ENCODE measurements at places on chromosomes 2 and 18.

GRCh38 chr2:145380436-145381017 is 860.6 kb upstream of the ZEB2 start:
- no peak for DNase-seq

GRCh38 chr2:119525614-119526013 is 1.3 kb upstream of the SCTR start:
- no peak for DNase-seq

DNA sequence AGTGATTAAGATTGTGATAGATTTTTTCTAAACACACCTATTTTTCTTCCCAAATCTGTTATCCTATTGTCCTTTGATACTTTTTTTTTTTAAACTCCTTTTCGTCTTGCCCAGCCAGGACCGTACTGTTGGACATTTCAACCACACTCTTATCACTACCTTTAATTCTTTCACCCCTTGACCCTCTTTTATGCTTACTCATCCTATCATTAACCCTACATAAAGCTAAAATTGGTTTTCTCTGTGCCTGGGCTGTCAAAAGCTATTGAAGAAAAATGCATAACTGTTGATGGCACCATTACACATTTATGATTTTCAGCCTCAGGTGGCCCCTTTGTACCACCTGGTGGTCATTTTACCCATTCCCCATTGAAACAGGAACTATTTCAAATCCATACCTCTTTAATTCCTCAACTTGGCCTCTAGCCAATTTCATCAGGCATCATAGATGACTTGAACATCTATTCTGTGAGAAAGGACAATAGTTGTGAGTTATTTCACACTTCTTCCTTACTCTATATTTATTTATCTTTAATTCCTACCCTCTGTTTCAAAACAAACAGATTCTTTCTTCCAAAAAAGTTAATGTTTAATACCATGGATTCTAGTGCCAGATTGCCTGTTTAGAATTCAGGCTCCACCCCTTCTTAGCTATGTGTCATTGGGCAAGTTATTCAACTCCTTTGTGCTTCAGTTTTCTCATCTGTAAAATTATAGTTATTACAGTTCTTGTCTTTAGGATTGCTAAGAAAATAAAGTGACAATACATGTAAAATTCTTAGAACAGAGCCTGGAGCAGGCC is 258.6 kb downstream of the CAMKMT start:
- DNase-seq = no peak

DNA sequence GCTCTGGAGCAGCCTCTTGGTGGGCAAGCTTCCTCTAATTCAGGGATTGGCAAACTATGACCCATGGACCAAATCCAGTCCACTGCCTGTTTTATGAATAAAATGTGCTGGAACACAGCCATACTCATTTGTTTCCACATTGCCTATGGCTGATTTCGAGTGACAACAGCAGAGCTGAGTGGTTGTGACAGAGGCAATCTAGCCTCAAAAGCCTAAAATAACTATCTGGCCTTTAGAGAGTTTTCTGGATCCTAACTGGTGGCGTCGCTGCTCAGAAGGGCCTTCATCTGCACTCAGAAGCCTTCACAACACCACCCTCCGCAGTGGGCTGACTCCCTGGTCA is 147.1 kb downstream of the CCBE1 start:
- DNase-seq = no peak

- no peak for DNase-seq
Observed at GRCh38 chr2:148899638-148900318, 24.8 kb downstream of the KIF5C start.

GRCh38 chr2:41187376-41188122 is 735.7 kb upstream of the SLC8A1 start:
- no peak for DNase-seq

DNA sequence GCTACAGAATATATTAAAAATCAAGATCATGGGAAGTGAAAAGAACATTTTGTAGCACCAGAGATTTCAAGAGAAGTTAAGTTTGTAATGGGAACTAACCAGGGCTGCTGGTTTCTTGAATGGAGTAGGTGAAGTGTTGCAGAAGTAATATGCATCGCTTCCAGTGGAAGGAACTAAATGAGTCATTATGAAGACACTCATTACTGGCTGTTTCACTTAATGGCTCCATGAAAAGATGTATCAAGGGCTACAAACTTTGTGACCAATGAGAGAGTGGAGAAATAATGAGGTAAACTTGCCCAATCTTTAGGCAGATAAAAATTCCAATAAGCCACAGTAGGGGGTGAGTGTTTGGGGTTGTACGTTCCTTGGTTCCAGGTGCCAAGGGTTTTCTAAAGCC is 380.4 kb upstream of the POU3F3 start:
- no peak for DNase-seq

DNA sequence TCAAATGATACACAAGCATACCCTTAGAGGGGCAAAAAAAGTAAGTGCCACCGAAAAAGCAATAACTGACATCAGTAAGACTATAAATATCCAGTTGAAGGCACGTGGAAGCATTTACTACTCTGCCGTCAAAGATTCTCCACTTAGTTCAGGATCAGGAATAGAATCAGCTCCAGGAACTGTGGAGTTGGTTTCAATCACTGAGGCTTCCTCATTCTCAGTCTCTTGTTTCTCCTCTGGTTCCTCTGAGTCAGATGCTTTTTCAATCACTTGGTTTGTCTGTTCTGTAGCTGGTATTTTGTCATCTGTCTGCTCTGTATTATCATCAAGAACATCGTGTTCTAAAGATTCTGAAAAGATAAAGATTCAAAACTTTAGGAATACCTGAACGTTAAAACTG is 72.2 kb downstream of the LNPK start:
- DNase-seq = no peak

DNA sequence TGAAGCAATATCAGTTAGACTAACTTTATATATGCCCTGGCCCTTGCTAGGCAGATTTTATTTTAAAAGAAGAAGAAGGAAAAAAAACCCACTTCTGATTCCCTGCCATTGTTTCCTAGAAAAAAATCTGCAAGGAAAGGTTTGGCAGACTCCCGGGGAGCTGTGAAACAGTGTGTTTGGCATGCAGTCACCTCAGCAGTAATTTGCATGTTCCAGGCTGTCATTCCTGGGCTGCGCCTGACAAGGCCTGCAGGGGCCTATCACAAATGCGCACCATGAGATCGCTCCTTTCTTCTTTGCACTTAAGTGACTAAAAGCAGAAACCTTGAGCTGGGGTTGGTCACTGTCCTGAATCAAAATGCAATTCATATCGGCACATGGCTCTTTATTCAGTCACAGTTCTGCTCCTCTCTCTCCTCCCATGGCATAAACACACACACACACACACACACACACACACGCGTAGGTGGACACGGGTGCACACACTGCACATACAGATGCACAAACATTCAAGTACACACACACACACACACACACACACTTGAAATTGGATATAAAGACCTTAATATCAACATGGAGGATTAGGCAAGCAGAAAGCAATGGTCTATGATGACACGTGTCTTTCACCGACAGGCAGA is 172.8 kb downstream of the MYT1L start:
- no peak for DNase-seq

DNA sequence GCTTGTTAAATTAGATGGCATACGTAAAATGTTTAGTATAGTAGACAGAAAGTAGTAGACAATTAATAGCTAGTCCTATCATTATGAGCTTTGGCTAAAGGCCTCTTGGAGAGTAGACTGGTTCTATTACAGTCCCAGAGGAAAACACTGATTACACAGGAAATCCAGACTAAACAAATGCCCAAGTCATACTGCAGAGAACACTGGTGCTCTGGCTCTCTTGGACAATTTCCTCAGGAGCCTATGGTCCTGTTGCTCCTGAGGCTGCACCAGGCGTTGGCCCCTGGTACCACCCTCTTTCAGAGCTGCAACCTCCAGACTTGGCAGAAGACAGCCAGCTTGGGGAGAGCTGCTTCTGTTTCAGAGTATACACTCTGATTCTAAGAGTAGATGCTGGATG is 41.8 kb downstream of the STAT1 start:
- no peak for DNase-seq

GRCh38 chr2:226891780-226892590 is 56.1 kb downstream of the RHBDD1 start:
- no peak for DNase-seq

- no peak for DNase-seq
Observed at GRCh38 chr2:48527226-48527885, 2.6 kb upstream of the STON1 start.

DNA sequence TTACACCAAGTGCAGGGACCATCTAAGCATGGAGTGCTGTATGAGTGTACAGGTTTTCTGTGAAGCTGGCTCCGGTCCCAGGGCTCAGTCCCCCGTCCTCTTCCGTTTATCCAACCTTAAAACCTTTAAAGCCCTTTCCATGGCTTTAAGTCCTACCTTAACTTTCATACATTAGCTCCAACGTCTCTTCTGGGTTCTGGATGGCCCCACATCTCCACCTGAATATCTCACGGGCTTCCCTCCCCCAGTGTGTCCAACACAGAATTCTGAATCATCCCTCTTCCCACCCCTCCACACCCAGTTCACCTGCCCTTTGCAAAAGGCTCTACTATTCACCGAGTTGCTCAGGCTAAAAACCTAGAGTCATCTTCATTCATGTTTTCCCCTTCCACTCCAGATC is 12.8 kb downstream of the ARHGAP25 start:
- DNase-seq = no peak

GRCh38 chr2:150234787-150235446 is 252.6 kb downstream of the RND3 start:
- DNase-seq = no peak

DNA sequence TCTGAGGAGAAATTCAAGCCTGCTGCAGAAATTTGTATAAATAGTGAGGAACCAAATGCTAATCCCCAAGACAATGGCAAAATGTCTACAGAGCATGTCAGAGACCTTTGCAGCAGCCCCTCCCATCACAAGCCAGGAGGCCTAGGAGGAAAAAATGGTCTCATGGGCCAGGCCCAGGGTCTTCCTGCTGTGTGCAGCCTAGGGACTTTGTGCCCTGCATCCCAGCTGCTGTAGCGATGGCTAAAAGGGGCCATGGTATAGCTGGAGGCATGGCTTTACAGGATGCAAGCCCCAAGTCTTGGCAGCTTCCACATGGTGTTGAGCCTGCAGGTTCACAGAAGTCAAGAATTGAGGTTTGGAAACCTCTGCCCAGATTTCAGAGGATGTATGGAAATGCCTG is 191.2 kb upstream of the BCL2L11 start:
- DNase-seq = no peak

DNA sequence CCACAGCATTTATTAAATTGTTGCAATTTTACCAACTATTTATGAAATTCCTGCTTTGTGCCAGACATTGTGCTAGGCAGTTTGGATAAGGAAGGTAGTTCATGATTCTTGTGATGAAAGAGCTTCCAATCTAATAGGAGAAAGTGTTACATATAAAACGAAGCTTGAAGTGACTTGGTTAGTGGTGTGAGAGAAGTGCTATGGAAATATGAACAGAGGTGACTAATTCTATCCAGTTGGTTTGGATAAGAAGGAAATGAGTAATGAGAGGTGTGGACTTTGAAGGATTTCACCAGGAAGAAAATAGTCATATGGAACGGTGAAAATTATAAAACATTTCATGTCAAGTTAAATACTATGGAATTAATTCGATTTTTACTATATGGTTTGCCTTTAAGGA is 48.6 kb downstream of the EML6 start:
- no peak for DNase-seq

GRCh38 chr2:227684258-227684657 is 17.7 kb downstream of the SCYGR5 start:
- DNase-seq = no peak

DNA sequence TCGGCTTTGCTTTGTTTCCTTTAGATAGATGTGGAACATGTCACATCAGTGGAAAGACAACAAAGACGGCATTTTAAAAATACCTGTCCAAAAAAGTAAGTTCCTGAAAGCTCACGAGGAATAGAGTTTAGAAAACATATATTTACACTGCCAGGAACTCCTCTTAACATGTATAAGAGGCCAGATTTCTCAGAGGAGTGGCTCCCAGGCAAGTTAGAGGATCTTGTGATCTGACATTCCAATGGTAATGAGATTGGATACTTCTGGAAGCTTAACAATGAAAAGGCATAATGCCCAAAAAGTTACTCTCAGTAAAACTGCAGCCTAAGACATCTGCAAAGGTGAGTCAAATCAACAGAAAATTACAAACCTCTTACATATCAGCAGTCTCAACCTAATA is 77.1 kb downstream of the CYRIA start:
- DNase-seq = no peak

DNA sequence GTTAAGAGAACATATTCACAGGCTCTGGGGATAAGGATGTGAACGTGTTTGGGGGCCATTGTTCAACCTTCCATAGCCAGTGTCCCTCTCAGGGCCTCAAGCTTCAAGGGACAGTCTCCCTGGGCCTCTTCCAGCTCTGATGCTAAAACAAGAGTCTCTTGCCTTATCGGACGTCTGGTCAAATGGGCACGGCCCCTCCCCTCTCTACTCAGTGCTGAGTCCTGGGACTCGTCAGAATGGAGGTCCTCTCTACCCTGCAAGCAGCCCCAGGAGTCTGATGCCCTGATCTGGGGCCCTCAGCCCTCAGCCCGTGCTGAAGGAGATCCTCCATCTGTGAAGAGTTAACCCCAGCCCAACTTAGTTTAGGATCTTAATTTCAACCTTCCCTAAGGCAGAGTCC is 198.2 kb downstream of the ZFP36L2 start:
- DNase-seq = no peak

DNA sequence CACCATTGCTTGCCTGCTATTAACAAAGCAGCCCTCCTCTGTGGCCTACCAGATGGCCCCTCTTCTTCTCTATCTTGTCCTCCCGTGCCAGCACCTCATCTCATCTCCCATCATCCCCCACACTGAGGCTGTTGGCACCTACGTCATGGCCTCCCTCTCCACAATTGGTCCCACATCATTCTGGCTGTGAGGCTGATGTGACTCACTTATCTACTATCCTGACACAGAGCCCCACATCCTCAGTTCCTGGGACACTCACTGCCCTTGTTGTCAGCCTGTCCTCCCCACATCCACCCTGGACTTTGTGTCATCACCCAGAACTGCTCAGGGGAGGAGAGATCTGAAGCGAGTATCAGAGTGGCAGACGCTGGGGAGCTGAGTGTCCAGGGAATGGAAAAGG is 102.9 kb downstream of the MRO start:
- no peak for DNase-seq

DNA sequence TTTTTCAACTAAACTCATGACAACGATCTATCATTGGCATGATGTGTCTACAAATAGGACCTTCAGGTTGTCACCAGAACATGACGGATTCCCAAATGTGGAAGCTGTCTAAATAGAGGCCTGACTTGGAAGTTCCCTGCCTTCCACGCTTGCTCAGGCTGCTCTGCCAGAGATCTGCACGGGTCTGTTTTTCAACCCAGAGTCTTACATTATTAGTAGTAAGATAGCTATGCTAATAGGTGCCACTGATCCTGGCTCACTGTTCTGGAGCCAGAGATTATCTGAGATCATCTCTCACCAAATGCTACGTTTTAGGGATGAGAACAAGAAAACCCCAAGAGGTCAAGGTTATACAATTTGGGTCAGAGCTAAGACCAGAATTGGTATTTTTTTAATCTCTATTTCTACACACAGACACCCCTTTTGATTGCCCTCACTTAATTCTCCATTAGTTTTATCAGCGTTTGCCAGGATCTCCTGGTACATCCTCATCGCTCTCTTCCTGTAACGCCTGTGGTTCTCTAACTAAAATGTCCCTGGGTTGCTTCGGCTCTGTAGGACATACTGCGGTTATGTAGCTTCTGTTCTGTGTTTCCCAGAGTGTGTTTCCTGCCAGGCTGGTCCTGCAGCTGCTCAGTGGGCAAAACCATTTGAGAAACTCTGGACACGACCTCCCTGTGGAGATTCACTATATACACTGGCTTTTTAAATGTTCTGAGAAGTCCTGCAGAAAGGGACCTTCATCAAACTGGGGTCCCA is 5.7 kb downstream of the CDC42EP3 start:
- DNase-seq = no peak

Measured in anterior cingulate cortex (tissue), 58 donors.